ENCODE measurements at places on chromosomes 7 and 10. TPM values are rescaled to one million over a fixed set of nuclear protein-coding genes. Genes with fewer than 3 reads are reported as not detected.

- H3K27me3 ChIP-seq = no peaks in the 10 kb centered on the region
- H3K27ac ChIP-seq = no peak overlapping the region
- H3K4me3 ChIP-seq = no peak overlapping the region
- H3K4me1 ChIP-seq = no peaks in the 10 kb centered on the region
- no peaks in the 10 kb centered on the region for H3K36me3 ChIP-seq
- no peak for DNase-seq
Measured at GRCh38 chr10:47059606-47060311, 148.5 kb downstream of the PTPN20 start.

Gene BMPER
- total RNA-seq = 1.6 TPM

Gene HIBADH
- total RNA-seq = 10.2 TPM

- H3K27ac ChIP-seq = no peak overlapping the region
- no peak for DNase-seq
- H3K4me3 ChIP-seq = no peak overlapping the region
- H3K4me1 ChIP-seq = peaks cover 3% of the 10 kb centered on the region
Measured at GRCh38 chr10:18334116-18334867, 194.1 kb downstream of the CACNB2 start.

Gene PODXL
- total RNA-seq = 37.1 TPM

GRCh38 chr10:48502791-48503190 is 102.1 kb downstream of the ARHGAP22 start:
- no peaks in the 10 kb centered on the region for H3K27me3 ChIP-seq
- no peaks in the 10 kb centered on the region for H3K36me3 ChIP-seq
- H3K4me3 ChIP-seq = no peak overlapping the region
- no peak for DNase-seq

DNA sequence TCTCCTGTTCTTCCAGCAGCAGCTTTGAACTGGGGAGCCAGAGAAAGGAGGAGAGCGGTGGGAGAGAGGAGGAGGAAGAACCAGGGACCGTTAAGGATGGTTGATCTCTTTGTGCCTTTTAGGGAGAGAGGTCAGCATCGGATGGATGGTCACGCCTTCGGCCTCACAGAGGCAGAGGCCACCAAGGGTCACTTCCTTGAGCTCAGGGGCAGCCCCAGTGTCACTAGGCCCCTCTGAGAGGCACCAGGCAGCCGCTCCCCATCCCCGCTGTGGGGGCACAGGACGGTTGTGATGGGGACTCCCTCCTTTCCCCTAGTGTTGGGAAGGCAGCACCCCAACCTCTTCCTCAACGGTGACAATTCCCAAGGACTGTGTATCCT is 121.4 kb downstream of the DNAJB6 start:
- no peak overlapping the region for H3K27ac ChIP-seq
- no peak for DNase-seq
- no peaks in the 10 kb centered on the region for H3K27me3 ChIP-seq
- H3K4me1 ChIP-seq = no peaks in the 10 kb centered on the region

Gene MRLN
- total RNA-seq = 1.3 TPM

DNA sequence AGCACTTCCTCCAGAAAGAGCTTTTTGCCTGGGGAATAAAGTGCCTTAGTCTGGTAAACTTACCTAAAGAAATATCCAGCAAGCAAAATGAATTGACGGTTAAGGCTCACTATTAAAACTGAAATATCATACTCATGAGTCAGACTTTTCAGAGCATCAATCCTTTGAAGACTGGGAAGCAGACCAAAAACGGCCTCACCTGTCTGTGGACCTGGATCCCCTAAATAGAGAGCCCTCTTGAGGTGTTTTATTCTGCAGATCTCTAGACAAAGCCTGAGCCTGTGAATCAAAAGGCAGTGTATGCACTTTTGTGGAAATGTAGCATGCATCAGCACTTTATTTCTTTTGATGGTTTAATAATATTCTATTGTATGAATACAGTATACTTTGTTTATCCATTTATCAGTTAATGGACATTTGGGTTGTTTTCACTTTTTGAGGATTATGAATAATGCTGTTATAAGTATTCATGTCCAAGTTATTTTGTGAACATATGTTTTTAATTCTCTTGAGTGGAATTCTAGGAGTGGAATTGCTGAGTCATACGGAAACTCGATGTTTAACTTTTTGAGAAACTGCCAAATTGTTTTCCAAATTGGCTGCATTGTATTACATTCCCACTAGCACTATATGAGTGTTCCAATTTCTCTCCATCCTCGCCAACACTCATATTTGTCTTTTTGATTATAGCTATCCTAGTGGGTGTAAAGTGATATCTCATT is 449.0 kb upstream of the IGFBP3 start:
- no peak for DNase-seq
- no peaks in the 10 kb centered on the region for H3K27me3 ChIP-seq
- H3K27ac ChIP-seq = no peak overlapping the region
- no peaks in the 10 kb centered on the region for H3K36me3 ChIP-seq

GRCh38 chr10:48818081-48818480 is 121.6 kb downstream of the LRRC18 start:
- H3K36me3 ChIP-seq = no peaks in the 10 kb centered on the region
- no peak overlapping the region for H3K4me3 ChIP-seq
- no peaks in the 10 kb centered on the region for H3K4me1 ChIP-seq
- no peak for DNase-seq

- no peaks in the 10 kb centered on the region for H3K4me1 ChIP-seq
- no peaks in the 10 kb centered on the region for H3K27me3 ChIP-seq
- H3K27ac ChIP-seq = no peak overlapping the region
- H3K4me3 ChIP-seq = no peak overlapping the region
Measured at GRCh38 chr10:86077871-86078638, 288.5 kb downstream of the GRID1 start.

DNA sequence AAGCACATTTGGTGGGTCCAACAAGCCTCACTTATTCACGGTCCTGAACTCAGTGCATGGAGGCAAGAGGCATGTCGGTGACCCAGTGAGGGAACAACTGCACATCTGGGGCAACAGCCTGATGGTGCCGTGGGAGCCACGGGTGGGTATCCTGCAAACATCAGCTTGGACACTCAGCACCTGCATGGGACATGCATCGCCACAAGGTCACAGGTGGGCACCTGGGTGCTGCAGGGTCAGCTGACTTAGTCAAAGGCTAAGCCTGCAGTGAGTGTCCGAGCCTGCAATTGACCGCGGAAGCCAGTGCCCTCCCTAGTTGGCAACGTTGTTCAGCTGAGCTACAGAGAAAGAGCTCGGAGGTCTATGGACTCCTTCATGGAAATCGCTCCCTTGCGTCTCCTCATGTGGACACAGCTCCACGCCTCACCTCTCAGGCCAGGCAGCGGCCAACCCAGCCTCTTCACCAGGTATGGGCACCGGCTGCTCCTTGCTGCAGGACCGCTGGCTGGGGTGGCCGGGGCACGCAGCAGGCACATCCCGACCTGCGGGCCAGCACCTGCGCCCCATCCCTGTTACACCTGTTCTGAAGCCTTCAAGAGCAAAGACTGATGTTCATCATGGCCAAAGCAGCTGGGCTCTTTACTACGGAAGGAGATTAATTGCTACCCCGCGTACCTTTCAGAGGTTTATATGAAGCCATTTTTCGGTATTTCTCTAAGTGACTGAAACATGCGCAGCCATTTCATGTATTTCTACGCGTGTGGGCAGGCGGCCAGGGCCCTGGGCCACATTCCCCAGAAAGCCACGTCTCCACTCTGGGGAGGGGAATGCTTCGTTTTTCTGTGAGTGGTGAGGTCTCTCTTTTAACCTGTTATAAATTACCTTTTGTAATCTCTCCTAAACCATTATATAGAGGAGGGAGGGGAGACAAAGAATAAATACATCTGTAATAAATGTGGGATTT is 380.7 kb downstream of the DNAJB6 start:
- DNase-seq = no peak
- no peak overlapping the region for H3K27ac ChIP-seq
- H3K4me3 ChIP-seq = no peak overlapping the region

Gene SPOCK2
- total RNA-seq = 2.0 TPM

Gene BEND7
- total RNA-seq = 11.8 TPM

Gene UNCX
- not detected for total RNA-seq

Measured in pancreas (tissue), 10 donors.